Retinal pigment epithelial cell (primary cell): ENCODE measurements at places on chromosomes 6 and 20.

DNA sequence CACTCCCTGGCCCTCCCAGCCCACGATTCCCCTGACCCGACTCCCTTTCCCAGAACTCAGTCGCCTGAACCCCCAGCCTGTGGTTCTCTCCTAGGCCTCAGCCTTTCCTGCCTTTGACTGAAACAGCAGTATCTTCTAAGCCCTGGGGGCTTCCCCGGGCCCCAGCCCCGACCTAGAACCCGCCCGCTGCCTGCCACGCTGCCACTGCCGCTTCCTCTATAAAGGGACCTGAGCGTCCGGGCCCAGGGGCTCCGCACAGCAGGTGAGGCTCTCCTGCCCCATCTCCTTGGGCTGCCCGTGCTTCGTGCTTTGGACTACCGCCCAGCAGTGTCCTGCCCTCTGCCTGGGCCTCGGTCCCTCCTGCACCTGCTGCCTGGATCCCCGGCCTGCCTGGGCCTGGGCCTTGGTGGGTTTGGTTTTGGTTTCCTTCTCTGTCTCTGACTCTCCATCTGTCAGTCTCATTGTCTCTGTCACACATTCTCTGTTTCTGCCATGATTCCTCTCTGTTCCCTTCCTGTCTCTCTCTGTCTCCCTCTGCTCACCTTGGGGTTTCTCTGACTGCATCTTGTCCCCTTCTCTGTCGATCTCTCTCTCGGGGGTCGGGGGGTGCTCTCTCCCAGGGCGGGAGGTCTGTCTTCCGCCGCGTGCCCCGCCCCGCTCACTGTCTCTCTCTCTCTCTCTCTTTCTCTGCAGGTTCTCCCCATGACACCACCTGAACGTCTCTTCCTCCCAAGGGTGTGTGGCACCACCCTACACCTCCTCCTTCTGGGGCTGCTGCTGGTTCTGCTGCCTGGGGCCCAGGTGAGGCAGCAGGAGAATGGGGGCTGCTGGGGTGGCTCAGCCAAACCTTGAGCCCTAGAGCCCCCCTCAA is at the start of gene LTA:
Gene LTA (plus strand): TSS at position 249 of the 871 bp plus-strand sequence. CDS start 454 bp downstream, at position 703.
- DNase-seq, result no peak

- DNase-seq, result no peak
Observed at GRCh38 chr6:123564361-123564760, 72.4 kb downstream of the TRDN start.

DNA sequence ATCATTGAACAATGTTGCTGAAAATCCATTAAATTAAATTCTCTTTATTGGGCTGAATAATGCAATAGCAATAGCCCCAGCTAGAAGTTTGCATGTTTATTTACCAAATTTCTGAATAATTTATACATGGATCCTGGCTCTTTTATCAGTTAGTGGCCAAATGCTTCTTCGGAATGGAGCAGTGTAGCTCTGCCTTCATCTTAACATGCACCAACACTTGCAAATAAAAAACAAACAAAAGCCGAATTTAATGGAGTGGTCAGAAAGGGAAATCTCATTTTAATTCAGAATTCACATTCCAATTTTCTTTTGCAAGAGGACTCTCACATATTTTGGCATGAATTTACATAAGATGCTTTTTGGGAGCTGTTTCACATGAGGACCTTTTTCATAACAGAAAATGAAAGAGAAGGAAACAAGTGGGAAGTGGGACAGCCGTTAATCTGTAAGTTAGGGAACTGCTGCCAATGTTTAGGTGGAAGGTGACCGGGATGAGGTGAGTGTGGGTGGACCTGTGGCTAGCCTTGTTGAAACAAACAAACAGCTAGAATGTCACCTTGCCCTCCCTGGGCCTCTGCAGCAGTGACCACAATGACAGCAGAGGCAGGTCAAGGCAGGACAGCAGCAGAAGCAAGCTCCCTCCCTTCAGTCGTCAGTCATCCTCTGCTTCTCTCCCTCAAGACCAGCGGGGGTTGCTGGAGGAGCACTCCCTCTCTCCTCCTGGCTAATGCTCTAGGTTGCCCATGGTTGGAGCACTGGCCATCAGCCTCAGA is 73.2 kb downstream of the INSM1 start:
- DNase-seq, result no peak

- DNase-seq, result no peak
Observed at GRCh38 chr6:153790876-153791473, 248.1 kb upstream of the OPRM1 start.

- DNase-seq, result no peak
Observed at GRCh38 chr6:149567194-149567586, 1.0 kb downstream of the GINM1 start.

DNA sequence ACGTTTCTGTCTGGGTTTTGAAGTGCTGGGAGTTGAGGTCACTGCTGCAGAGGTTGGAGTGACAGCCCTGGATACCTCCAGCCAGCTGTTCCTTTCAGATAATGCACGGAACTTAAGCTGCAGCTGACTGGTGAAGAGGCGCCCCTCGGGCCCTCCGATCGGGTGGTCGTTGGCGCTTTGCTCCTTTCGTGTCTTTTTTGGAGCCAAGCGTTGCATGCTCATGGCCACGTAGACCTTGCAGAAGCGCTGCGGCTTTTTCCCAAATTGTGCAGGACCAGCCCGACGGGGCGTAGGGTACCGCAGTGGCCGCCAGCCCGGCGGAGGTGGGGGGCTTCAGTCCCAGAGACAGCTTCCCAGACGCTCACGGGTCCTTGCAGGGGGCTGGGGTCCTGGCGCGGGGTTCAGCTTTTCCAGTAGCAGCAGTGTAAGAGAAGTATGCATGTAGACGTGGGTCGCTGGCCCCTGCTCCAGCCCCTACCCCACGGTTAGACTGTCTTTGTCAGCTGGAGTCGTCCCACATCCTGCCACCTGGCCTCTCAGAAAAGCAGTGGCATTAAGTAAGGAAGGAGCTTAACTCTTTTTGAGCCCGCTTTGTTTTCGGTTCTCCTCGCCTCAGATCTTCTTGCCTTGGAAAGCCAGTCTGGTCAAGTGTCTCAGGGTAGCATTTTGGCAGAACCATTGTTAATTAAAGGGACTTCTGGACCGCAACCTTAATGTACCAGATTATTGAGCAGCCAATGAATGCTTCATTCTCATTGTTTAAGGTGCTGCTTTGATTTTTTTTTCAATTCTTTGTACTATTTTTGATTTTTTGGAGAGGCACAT is 838 bp downstream of the TNFAIP3 start:
- DNase-seq, result no peak

DNA sequence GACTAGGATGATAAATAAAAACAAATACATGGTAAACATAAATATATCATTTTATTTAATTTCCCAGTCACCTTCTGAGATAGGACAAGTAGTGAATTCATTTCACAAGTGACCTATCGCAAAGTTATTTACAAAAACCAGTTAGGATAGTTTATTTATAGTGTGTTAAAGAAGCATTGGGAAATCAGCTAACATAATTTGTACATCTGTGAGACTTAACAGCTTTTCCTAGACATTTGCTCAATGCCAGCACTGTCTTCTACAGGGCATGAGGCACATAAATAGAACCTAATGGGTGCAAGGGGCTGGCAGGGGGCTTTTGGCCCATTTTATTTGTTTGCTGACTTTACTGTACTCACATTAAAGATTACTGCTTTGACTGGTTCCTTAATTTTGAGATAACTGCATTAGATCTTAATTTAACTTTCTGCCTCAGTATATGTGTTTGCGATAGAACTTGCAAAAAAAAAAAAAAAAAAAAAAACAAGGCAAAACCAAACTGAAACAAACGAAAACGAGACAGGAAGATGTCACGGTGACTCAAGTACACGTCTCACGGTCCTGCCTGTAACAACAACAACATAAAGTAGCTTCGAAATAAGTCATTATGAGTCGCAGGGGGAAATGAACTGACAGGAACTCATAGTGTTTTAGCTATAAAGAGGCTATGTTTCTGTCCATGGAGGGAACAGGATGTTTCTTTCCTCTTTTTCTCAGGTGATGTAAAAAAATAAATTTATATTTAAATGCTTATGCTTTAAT is 133.7 kb upstream of the GMDS start:
- DNase-seq, result no peak

DNA sequence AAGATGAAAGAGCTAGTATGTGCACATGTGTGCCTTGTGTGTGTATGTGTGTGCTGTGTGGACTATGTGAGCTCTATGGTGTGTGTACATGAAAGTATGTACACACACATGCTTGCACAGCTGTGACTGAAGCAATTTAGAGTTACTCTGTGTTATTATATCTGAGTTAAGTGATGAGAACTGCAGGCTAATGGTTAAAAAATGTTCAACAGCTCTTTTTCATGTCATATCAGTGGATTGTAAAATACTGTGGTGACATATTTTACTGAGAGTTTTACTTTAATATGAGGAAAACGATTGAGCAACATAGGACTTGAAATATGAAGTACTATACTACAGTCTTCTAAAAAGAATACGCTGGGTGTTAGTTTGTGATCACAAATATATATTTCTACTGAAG is 195.7 kb upstream of the KCNK16 start:
- no peak for DNase-seq

DNA sequence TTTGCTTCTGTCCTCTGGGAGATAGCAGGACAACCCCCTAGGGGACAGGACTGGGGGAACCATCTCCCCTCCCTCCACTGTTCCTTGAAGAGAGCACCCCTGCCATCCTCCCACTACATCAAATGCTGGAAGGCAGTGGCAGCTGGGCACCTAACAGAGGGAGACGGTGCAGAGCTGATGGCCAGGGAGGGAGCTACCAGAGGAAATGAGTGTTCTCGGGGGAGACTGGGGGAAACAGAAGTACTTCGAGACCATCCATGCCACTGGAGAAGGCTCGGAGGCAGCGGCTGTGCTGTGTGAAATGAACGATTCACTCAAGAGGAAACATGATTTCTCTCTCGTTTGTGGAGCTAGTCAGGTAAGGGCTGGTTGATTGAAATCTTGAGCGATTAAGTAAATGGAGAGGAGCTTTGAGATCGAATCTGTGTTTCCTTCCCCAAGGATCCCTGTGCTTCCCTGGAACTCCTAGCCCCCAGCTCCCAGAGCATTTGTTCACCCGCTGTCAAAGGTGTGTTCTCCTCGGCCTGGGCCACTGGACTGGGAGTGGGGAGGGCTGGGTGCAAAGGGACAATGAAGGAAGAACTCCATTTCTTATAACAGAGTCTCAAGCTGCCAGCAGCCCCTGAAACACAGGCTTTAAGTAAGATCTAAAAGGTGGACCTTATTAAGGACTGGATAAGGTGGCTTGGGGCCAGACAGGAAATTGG is 261.3 kb upstream of the MOCS1 start:
- no peak for DNase-seq

DNA sequence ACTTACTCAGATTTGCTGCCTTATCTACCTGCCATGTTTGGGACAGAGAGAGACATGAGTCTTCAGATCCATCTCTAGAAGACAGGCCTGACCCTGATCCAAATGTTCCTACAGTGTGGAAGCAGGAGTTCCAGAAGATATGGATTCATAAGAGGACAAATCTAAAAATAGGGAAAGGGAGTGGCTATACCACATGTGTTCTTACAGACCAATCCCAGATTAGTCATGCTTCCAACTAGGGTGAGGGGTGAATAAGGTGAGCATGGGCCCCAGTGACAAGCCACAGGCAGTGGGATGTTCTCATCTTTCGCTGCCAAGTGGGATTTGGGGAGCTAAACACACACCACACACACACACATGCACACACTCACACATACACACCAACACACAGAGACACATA is 670.7 kb upstream of the CITED2 start:
- no peak for DNase-seq

DNA sequence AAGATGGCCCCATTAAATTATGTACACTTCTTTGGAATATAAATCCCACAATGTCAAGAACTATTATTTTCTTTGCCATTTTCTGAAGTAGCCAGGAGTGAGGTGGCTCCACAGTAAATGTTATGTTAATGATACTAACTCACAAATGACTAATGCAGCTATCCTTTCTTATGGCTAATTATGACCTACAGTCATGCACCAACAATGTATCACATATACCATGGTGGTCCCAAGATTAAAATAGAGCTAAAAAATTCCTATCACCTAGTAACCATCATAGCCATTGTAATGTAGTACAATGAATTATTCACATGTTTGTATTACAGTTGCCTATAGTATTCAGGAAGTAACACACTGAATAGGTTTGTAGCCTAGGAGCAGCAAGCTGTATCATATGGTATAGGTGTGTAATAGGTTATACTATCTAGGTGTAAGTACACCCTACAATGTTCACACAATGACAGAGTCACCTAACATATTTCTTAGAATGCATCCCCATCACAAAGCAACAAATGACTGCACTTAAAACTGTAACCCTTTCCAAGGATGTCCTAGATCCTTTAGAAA is 15.3 kb downstream of the ECHDC1 start:
- no peak for DNase-seq

DNA sequence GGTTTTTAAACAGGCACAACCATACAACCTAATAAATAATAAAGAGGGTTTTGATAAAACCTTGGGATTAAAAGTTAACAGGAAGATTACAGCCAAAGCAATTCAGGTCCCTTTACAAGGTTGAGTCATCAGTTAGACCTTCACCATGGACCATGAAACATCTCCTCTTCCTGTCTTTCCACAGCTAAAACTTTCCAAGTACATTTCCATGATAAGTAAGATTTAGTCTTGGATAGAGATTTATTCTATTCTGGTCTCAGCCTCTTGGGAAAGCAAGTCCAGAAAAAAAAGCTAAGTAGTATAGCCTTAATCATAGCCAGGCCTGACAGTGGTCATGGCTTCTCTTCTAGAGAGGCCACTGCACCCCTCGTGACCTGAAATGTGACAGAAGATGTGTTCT is 2.9 kb upstream of the PRSS35 start:
- no peak for DNase-seq

DNA sequence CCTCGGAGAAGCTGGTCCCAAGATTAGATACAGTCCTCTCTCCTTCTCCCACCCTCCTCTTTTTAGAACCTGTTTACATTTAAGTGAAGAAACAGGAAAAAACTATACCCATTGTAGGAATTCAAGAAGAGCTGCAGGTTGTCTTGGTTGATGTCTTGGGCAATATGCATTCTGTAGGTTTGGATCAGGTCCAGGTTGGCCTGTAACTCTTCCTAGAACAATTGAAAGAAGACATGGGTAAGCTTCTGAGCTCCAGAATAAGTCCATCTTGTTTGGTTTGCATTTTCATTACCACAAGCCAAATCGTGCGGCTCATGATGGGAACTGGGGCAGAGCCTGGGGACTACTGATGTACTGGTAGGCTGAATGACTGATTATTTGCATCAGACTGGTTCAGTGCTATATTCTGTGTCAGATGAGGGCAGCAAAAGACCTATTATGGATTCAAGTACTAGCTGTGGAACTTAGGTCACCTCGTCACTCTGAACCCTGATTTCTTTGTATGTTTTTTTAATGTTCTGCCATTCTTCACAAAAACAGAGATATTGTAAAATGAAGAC is 20.3 kb upstream of the SLA2 start:
- no peak for DNase-seq

- DNase-seq, result no peak
Observed at GRCh38 chr20:45029884-45030283, 63.6 kb downstream of the STK4 start.

- DNase-seq, result no peak
Observed at GRCh38 chr6:40262363-40262762, 324.8 kb downstream of the LRFN2 start.
